ENCODE measurements at places on chromosomes 2 and 18.

DNA sequence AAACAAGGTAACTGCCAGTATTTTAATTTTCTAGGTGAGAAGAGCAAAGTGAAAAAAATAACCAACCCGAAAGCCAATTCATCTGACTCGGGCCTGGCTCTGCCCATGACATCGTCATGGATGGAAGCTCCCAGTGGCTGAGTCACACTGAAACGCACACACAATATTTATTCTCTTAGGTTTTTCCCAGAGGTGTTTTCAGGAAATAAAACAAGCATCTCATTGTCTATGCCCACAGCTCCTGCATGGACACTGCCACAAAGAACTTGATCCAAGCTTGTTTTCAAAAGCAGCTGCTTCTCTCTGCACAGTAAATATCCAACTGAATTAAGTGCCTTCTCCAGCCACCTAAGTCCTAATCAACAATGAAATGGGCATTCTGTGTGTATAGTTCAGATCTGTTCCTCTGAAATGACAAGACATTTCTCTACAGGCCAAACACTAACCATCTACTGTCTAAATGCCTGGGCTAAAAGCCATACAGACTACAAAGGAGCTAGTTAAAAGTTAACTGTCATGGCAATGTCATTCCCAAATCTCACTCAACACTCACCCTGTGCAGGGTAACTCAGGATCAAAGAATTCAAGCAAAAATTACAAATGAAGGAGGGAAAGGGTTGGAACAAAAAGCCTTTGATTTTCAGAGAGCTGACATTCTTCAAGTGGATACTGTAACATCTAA is 62.9 kb downstream of the RPL31 start:
- no peak for DNase-seq

- no peak for DNase-seq
These were observed 33.2 kb upstream of the ID2 start for GRCh38 chr2:8648441-8649213.

GRCh38 chr2:143604566-143604959 is 475.3 kb downstream of the ARHGAP15 start:
- no peak for DNase-seq

- no peak for DNase-seq
These were observed 11.4 kb downstream of the PLEKHA3 start for GRCh38 chr2:178491612-178492011.

- no peak for DNase-seq
These were observed 39.0 kb upstream of the TMEM131 start for GRCh38 chr2:98034745-98035144.

DNA sequence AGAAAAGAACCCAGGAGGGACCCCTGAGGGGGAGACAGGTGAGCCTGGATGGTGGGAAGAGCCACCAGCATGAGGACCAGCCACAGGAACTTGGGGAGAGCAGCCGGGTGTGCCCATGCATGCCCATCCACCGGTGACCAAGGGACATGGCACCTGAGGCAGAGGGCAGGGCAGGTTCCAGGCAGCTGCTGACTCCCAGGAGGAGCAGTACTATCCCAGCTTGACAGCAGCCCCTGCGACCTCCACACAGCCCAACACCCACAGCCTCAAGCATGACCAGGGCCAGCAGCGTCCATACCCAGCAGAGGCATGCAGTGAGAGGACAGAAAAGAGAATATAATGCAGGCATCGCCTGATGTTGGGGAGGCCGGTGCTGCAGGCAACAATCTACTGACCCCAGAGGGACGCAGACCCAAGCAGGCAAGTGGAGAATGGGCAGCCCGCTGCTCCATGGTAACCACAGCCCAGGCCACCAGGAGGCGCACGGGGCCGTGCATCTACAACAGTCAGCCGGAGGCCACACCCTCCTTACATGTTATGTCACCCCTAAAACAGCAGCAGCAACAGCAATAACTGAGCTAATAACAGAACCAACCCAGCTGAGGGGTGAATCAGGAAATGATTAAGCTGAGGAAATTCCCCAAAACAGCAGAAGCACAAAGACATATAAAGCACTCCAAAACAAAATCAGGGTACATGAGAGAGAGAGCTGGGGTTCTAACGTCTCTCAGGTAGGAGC is 44.1 kb downstream of the ANKMY1 start:
- peak; percentile 67 for DNase-seq

DNA sequence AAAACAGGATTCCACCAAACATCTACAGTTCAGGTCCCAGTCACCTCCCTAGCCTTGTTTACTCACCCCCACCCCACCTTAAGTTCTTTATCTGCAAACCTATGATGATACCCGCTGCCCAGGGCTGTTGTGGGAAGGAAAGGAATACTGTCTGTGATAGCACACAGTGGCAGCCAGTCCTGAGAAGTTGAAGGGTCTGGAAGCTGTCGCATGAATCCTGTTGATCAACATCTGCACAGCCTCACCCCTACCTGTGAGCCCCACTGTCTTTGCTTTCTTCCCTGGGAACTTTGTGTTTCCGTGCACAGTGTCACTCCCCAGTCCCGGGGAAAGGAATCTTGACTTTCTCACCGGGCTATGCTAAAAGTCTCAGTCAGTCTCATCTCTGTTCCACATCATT is 160.7 kb upstream of the EPAS1 start:
- DNase-seq: no peak

DNA sequence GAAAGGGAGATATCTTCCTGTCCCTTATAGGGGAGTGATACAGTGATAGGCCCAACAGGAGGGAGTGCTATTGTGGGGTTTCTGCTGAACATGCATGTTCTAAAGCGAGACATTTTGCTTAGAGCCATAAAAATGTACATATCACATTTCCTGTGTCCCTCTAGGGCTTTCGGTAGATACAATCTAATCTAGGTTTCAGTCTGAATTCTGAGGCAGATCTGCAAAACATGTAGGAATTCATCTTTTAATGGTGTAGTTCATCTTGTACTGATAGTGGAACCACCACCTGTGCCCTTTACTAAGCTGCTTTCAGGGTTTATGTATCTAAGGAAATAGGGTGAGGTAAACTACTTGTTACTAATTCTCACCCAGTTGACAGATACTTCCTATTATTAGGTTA is 73.8 kb downstream of the SPTBN1 start:
- DNase-seq: no peak

DNA sequence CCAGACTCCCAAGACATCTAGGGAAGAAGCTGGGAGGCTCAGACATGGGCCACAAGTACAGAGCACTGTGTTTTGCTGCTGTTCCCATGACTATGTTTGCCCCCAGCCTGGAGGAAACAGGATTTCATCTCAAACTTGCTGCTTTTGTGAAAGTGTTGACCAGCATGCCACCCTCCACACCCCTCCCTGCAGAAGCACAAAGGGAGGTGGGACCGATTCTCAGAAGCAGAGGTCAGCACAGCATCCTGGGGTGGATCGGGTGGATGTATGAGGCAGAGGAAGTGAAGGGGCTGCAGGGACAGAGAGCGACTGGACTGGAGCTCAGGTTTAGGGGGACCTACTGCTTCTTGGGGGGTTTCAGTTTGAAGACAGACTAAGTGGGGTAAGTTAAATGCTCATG is 209.2 kb downstream of the ZNF516 start:
- DNase-seq: no peak

DNA sequence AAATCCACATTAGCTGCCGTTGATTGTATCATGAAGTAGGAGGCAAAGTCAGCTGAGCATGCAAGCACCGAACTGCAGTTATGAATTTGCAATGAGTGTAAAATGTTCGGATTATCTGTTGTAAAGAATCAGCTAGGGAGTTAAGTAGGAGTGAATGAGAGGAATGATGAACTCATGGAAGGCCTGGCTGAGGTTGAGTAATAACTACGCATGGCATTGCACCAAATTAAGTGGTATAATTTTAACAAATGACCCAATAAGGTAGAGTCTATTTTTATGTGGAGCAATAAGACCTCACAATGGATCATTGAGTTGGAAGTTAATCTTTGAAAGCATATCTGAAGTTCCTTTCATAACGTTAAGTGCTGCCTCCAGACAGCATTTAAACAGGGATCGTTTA is 288.2 kb upstream of the CHST9 start:
- DNase-seq: no peak

GRCh38 chr18:74942319-74942910 is 266.5 kb downstream of the PTGR3 start:
- no peak for DNase-seq

DNA sequence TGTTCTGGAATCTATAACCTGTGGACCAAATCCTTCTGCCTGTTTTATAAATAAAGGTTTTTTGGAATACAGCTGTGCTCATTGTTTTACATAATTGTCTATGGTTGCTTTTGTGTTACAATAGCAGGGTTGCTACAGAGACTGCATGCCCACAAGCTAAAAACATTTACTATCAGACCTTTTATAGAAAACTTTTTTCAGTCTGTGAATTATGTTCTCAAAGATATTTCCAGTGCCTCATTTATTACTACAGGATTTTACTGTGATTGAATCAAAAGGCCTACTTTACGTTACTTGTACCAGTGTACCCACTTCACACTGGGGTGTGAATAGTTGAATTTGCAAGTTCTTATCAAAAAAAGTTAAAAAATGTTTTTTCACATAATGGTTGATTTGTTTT is 7.0 kb downstream of the KIAA1328 start:
- DNase-seq: no peak

DNA sequence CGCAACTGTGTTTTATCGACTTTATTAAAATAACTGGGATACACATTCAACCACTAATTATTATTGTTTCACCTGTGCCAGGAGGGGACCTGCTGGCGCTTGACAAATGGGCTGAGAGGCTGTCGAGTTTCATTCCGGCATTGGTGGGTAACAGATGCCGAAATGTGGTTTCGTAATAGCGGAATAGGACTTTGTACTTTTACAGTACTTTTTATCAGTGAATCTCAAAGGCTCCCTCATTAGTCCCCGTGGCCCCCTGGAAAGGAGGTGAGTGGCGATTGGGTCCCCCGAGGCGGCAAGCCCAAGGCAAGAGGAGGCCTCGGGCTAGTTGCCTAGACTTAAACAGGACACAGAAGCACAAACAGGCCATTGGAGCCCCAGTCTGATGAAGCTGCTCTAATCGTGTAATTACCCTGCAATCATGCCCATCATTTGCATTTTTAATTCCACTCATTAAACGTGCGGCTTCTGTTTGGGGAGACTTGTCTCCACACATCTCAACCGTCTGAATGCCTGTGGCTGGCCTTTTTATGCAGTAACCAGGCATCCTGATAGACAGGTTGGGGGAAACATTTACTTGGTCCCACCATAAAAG is 193.2 kb downstream of the INO80D start:
- DNase-seq: no peak

- DNase-seq: peak; percentile 75
These were observed 8.7 kb upstream of the TXNDC2 start for GRCh38 chr18:9876867-9877654.

DNA sequence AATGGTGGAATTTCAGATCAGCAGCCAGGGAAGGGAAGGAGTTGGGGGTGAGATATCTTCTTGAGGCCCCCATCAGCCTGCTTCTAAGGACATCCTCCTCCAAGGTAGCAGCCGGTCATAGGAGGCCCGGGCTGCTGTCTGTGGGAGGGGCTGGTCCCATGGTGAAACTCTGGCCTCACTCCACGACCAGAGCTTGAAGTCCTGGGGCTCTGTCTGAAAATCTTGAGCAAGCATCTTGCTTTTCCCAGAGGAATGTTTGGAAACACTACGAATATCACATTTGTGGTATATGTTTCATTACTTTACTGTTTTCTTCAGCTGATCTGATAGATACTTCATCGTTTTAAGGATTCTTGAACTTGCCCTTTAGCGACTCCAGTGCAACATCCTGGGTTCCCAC is 103.7 kb downstream of the CTAGE1 start:
- no peak for DNase-seq

- DNase-seq: no peak
These were observed 154.8 kb downstream of the ZEB2 start for GRCh38 chr2:144364944-144365738.

GRCh38 chr2:118223992-118224894 is 136.0 kb downstream of the INSIG2 start:
- DNase-seq: peak; percentile 30

DNA sequence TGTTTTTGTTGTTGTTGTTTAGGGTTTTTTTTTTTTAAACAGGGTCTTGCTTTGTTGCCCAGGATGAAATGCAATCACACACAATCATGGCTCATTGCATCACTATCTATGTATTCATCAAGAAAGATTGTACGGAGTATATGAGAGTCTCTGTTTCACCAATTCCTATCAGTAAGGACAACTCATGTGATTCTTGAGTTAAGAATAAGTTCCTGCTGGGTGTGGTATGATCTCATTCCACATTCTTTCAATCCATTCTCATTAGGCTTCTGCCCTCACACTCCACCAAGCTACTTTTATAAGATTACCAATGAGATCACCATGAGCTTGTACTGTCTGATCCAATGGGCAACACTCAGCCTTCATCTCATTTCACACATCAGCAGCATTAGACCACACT is 9.1 kb upstream of the AP1S3 start:
- no peak for DNase-seq

- DNase-seq: peak; percentile 29
These were observed 70.6 kb downstream of the RPE start for GRCh38 chr2:210072922-210073509.

DNA sequence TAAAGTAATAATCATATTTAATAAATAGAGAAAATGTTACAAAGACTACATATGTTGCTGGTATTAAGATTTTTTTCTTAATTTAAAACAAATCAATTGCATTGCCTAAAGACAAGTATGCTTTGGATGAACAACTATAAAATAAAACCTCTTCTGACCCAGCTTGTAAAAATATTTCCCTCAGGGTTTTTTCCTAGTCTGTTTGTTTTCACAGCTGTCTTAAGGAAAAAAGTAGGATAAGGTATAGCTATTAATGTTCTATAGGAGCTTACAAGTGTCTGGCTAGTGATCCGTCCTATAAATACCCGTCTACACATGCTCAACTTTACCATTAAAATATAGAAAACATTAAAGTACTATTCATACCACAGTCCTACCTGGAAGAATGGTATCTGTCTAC is 97.1 kb downstream of the NOL10 start:
- DNase-seq: no peak

GRCh38 chr18:37383036-37383785 is 182.4 kb downstream of the CELF4 start:
- no peak for DNase-seq

GRCh38 chr2:3112131-3112530 is 265.5 kb downstream of the EIPR1 start:
- DNase-seq: no peak

DNA sequence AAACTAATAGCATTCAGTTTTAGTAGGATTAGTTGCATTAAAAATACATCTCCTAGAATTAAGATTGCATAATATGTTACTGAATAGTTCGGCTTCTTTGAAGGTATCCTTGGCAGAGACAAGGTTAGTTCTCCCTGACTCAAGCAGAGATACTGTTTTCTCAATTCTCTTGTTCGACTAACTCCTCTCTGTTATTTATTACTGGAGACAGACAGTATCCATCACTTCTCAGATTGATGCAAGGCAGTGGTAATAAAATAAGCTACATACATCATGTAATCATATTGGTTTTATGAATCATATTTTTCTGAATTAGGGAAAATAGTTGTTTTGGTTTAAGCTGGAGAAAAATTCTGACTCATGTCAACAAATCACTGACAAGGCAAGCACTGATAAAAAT is 134.8 kb downstream of the SLC8A1 start:
- DNase-seq: no peak

DNA sequence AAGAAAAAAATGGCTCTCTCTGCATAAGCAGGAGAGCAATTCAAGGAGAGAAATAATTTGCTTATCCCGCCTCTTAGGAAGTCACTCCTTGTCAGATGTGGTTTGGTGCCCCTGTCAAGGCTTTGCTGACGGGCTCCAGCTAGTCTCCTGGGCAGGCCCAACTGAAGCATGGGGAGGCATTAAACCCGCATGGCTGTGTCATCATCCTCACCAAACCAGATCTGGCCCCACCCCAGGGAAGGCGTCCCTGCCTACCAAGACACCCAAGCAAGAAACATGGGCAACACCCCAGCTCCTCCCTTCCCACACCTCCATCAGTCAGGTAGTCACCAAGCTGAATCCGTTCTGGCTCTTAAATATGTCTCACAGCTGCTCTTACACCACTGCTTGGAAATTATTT is 108.0 kb downstream of the SGPP2 start:
- no peak for DNase-seq

All from D341Med (cell line).